NCI-H1930 (cell line): ENCODE measurements at places on chromosomes 3 and 15.

DNA sequence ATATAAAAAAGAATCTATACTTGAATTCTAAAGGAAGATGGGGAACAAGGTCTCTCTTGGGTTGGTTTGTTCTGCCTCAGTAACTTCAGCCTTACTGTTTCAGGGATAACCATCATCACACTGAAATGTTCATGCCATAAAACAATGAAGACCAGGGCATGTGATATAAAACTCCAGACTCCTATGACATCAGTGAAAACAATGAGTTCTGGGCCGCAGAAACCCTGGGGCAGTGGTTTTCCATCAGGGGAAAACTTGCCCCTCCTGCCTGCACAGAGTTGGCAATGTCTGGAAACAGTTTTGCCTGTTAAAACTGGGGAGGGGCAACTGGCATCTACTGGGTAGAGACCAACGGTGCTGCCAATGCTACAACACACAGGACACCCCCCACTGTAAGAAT lies 46.8 kb downstream of the CA12 start:
- no peak for DNase-seq

DNA sequence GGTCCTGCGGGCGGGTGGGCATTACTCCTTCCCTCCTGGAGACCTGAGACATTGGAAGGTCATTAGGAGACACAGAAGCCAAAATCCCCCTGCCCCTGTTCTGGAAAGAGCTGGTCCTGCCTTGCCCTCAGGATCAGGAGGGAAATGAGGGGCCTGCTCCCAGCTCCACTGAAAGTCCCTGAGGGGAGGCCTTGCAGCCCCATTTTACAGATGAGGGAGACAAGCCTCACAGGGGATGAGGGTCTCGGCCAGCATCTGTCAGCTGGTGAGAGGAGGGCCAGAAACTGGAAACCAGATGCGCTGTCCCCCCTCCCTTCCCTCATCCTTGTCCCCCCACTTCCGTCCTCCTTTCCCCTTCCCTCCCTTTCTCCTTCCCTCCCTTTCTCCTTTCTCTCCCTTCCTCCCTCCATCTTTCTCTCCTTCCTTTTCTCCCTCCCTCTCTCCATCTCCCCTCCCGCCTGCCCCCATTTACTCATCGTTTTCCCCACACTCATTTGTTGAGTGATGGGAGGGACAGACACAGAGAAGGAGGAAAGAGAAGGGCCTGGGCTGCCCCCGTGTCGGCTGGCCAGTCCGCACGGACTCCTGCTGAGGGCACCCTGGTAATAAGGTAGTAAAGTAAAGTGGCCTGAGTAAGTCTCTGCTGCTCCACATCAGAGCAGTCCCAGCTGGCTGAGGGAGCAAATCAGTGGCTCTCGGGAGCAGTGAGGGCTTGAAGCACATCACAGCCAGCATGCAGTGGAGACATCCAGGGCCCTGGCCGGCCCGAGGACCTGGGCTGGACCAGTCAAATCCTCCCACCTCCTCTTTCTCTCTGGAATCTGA lies 112.4 kb upstream of the ALDH1A3 start:
- no peak for DNase-seq

DNA sequence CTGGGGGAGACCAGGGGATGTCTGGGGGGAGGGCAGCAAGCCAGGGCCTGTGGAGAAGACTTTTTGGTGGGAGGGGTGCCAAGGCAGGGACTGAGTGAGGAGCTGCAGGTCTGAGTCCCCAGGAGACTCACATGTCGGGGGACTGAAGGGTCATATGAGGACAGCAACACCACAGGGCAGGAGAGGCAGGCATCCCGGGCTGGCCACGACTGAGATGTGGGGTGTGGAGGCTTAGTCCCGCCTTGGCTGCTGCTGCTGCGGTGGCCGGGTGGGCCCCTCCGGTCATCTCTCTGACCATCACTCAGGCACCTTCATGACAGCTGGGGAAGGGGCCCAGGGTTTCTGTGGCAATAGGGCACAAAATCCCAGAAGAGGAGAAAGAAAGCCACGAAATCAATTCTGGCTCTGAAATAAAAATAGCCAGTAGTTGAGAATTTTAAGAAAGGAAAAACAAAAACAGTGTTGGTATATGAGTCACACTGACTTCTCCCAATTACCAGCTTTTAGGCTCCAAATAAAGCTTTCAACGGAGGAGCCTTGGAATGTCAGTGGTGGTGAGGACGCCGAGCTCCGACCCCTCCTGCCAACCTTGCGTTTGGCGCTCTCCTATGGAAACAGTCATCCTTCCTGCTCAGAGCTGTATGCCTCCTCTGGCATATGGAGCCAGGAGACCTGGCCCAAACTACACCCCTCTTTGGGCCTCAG lies 52.9 kb upstream of the ITGA11 start:
- no peak for DNase-seq

DNA sequence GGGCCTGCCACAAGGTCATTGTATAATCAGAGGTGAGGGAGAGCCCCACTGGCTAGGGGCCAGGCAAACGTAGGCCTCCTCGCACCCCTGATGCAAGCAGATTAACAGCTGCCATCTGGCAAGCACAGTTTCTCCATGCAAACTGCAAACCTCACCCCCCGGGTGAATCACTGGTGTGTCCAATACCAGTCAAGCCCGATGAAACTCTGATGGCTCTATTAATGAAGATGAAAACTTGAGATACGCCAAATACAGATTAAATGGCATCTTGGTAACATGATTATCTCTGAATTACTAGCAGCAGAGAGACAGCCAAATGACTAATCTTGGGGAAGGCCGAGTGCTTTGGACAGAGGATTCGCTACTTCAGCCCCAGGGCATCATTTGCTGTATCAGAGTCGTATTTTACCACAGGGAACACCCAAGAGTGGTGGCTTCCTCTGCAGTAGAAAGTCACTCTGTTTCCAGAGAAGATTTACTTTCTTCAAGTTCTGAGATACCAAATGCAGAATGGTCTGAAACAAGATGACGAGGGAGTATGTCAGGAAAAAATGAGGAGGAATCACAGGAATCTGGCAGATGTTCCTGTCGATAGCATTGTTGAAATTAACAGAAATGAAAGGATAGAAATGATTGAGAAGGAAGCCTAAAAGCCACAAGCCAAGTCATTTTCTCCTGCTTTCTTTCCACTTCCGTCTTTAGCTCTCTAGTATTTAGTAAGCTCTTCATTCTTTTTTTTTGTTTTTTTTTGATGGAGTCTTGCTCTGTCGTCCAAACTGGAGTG lies 96.2 kb upstream of the NR2F2 start:
- no peak for DNase-seq

DNA sequence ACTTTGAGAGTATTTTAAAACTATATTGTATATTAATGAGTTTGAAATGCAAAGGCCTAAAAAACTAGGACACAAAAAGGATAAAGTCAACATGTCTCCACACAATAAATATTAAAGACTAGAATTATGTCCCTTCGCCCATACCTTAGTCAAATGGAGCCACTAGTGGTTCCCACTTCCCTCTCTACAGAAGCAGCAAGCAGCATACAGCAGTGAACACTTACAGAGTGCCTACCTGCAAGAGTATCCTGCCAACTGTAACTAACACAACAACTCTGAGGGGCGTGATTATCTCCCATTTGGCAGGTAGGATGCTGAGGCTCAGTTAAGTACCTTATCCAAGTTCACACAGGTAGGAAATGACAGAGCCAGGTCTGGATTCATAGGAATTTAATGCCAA lies 17.2 kb downstream of the DYNC1LI1 start:
- no peak for DNase-seq

DNA sequence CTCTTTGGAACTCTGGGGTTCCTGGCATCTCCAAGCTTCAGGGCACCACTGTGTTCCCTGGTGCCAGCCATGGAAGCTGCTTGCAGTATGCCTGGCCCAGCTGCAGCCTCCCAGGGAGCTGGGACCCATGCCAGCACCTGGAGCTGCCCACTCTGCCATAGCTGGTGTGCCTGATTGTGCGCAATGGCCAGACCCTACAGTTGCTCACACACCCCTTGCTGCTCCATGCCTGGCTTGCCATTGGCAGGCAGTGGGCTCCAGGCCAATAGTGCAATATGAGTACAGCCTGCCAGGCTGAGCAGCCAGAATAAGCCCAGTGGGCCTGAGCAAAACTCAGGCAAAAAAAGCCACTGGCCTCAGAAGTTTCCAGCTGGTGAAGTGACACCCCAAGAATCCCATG lies 43.8 kb upstream of the LRRFIP2 start:
- DNase-seq = no peak

GRCh38 chr15:36544518-36545466 lies 34.6 kb upstream of the CDIN1 start:
- DNase-seq = no peak

DNA sequence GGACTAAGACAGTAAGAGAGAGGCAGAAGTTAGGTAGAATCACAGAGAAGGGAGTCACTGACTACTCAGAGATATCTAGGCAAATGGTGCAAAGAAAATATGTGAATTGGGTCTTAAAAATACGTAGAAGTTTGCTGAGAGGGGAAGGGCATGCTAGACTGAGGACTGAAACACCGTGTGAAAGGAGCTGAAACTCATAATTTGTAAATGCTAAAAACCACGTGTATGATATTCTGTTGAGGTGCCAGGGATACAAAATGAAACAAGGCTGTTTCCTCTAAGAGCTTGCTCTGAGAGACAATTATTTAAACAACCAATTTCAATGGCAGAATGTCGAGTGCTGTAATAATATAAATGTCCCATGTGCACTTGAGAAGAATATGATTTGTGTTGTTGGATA lies 47.2 kb downstream of the NCK1 start:
- no peak for DNase-seq

- no peak for DNase-seq
Measured at GRCh38 chr3:59690886-59691285, 641.1 kb upstream of the CFAP20DC start.

DNA sequence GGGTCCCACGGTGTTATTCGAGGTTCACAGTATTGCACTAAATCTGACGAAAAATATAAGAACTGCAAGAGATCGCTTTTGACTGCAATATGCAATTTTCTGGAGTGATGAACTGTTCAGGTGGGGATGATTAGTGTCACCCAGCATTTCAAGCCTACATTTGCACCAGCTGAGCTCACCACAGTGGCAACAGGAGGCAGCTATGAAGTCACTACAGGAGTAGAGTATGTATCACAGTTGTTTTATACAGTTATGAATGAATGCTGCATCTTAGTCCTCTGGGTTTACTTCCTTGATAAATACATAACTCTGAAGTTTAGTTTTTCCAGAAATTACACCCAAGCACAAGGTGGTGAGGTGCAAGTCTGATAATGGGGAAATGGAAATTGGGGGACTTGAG lies 69.6 kb downstream of the CHSY1 start:
- no peak for DNase-seq

- no peak for DNase-seq
Measured at GRCh38 chr15:67828969-67829646, 3.8 kb downstream of the SKOR1 start.

DNA sequence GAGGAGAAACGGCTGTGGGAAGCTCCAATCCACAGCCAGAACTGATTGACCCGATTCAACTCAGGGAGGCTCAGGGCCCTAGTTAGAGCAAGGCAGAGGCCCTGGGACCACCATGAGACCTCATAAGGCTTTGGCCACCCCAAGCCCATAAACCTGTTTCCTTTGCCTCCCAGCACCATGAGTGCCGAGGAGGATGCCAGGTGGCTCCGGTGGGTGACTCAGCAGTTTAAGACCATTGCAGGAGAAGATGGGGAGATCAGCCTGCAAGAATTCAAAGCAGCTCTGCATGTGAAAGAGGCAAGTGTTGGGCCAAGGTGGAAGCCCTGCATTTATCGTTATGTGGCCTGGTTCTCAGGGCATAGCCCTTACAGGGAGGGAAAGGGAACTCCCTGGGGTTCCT lies 11.9 kb downstream of the NOX5 start:
- no peak for DNase-seq

DNA sequence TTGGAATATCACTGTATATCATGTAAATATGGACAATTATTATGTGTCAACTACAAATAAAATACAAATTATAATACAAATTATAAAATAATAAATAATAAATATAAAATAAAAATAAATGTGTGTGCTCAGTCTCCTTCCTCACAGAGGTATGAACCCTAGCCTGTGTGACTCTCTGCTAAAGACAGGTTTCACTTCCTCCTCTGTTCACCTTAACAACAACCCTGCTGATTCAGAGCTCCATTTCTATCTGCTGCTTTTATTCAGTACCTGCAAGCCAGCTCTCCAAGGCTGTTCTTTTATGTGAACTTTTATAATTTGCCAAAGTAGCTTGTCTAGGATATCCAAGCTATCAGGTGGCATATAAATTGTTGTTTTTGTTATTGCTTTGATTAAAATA lies 610.7 kb upstream of the GRM7 start:
- no peak for DNase-seq

DNA sequence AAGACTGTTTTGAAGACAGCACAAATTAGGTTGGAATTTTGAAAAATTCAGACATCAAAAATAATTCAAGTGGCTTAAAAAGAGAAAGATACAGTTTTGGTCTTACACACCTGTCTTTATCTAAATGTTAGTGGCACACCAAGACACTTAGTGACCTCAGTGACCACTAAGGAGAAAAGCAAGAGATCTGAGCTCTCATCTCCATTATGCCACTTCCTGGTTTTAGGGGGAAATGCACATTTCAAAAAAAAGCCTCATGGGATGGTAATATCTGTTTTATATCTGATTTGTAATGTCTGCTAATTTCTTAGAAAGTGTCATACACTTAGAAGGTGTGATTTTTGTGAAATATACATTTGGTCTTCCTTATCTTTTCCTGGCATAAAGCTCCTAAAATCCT lies 16.4 kb downstream of the IL12A start:
- DNase-seq = no peak

DNA sequence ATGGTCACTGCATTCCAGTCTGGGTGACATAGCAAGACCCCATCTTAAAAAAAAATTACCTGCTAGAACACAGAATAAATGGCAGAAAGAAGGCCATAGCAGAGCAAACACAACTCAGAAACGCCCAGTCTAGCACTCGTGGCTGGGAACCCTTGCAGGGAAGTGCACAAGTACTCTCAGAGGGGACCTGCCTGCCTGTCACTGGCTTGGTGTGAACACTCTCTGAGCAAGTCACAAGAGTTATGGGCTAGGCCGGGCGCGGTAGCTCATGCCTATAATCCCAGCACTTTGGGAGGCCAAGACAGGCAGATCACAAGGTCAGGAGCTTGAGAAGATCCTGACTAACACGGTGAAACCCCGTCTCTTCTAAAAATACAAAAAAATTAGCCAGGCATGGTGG lies 17.2 kb downstream of the SFMBT1 start:
- no peak for DNase-seq

GRCh38 chr3:197555281-197556261 lies at the start of gene BDH1:
Gene BDH1, minus strand, starts transcription at chr3:197555968. Its CDS starts 9,525 bp downstream, at chr3:197546443.
- DNase-seq = peak; percentile 72

- DNase-seq = no peak
Measured at GRCh38 chr3:13400114-13400673, 19.9 kb downstream of the NUP210 start.
